Testis (tissue), 5 donors: ENCODE measurements at places on chromosomes 2 and 18. TPM values are rescaled to one million over a fixed set of nuclear protein-coding genes. Genes with fewer than 3 reads are reported as not detected.

GRCh38 chr18:35876243-35876642 lies 96.2 kb upstream of the RMP24 start:
- DNase-seq = no peak

DNA sequence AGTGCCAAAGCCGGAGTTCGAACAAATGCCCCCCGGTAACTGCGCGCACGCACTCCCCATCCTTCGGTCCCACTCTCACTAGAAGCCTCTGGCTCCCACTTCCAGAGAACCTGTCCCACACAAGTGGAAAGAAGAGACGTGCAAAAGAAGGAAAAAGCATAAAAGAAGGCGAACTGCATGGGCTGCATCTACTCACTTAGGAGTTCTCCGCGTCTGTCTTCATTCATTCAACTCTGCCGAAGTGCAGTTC lies 312 bp downstream of the NR4A2 start:
- no peak for DNase-seq

CTDSP1 gene
- total RNA-seq = 60.7 TPM

GRCh38 chr2:42558827-42559226 lies 9.6 kb upstream of the MTA3 start:
- no peak for DNase-seq

GRCh38 chr2:177015356-177015923 lies 197.2 kb upstream of the HNRNPA3 start:
- no peak for DNase-seq

DNA sequence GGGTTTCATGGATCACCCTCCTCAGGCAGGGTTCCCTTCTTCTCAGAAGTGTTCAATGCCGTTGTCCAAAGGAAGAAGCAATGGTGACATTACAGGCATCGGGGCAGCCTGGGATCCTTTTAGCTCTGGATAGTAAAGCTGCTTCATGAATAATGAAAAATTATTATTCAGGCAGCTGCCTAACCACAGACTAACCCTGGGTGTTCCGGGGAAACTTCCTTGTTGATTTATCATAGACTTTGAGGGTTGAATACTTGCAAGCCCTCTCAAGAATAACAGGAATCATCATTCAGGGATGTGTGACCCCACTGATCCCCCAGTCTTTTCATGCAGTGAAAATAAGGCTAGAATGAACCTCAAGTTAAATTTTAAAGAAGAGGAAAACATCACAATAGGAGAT lies 419.4 kb downstream of the MEIS1 start:
- no peak for DNase-seq

DNA sequence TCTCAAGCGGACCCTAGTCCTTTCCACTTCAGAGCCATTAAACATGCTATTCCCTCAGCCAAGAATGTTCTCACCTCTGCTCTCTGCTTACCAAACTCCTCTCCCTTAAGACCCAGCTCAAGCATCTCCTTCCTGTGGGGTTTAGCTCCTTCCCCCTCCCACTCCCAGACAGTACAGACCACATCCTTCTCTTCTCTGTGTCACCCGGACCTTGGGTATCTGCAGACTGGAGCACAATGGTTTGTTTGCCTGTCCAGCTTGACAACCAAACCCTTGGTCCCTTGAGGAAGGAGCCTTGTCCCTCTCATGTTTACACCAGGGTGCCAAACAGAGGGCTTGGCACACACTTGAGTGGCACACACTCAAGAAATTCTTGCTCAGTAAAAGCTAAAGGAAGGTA lies 4.1 kb upstream of the CD8A start:
- DNase-seq = no peak

RAB27B gene
- total RNA-seq = 0.93 TPM

KIF3C gene
- 8.7 TPM for total RNA-seq

- DNase-seq = no peak
These were observed 172.9 kb upstream of the MYT1L start for GRCh38 chr2:2503864-2504418.

- DNase-seq = no peak
These were observed 235.9 kb downstream of the GULP1 start for GRCh38 chr2:188527581-188527993.

RUFY4 gene
- total RNA-seq = 0.39 TPM

CCDC195 gene
- total RNA-seq = not detected

FOXI3 gene
- total RNA-seq = 3.2 TPM

- DNase-seq = no peak
These were observed 444.5 kb downstream of the CMPK2 start for GRCh38 chr2:6421138-6421730.

SIX3 gene
- 0.47 TPM for total RNA-seq

GKN2 gene
- total RNA-seq = not detected

ZNF521 gene
- total RNA-seq = 46.9 TPM

DNA sequence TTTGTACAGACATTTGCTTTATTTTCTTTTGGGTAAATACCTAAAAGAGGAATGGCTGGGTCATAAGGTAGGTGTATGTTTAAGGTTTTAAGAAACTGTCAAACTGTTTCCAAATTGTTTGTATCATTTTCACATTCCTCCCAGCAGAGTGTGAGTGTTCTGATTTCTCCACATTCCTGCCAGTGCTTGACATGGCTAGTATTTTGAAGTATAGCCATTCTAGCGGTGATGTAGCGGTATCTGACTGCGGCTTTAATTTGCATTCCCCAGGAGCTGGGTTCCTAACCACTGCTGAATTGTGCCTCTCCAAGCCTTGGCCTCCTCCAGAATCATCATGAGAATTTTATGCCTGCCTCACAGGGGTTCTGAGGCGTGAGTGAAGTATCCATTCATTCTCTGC lies 61.8 kb upstream of the ARL4C start:
- DNase-seq = no peak

PAIP2B gene
- total RNA-seq = 3.9 TPM

DNA sequence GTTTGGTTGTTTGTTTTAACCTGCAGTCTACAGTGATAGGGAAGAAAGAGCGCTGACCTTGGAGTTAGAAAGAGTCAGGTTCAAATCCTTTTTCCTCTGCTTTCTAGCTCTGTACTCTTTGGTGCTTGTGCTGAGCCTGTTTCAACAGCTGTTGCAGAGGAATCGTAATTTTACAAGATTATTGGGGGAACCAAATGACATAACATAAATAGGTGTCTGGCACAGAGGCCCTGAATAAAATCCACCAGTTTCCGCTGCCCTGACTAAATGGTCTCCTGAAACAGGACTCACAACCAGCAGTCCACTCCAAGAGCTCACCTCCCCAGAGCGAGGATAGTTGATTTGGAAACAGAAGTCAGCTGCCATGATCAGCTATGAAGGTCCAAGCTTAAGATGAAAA lies 125.0 kb upstream of the CDC42EP3 start:
- DNase-seq = no peak

DNA sequence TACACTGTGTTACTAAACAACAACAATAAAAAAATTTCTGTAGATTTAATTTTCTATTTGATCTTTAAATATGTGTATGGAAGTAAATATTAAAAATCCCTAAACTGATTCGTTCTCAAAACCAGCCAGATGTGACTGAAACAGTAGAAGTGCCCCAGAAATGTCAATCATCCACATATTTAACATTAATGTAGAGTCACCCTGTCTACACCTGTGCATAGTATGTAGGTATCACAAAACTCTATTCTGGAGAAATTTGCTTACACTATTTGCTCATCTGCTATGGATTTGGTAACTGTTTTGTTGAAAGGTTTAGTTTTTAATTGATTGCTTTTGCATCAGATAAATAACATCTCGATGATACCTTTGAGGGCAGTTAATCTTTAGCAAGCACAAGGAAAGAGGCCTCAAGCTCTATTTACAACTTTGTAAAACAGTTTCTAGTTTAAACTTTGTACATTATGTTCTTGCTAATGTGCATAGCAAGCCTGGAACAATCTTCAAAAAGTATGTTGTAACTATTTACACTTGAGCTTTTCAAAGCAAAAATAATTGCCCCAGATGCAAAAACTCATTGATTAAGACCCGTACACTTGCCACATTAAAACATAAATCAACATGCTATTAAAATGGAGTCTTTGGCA lies 76.8 kb downstream of the PPP1R1C start:
- DNase-seq = no peak

DNA sequence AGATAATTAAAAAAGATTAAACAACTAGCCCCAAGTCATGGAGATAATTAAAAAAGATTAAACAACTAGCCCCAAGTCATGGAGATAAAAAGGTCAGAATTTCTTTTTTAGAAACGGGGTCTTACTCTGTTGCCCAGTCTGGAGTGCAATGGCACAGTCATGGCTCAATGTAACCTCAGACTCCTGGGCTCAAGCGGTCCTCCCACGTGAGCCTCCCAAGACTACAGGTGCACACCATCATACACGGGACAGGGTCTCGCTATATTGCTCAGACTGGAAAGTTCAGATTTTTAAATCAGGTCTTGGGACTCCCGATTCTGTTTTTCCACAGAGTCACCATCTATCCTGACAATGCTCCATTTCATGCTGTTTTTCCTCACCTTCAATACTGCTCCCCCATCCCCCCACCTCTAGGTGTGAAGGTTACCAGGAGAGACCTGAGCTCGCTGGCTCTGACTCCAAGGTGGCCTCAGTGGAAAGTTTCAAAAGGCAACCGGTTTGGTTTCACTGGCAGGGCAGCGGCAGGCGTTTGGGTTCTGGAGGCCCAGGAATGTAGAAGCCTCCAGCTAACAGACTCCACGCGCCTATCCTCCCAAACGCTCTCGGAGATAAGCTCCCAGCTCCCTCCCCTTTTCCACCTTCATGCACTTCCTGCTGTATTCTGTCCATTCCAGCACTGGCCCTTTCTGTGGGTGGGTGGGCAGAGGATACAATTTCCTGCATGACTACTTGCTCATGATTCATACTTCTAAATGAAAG lies 2.9 kb upstream of the SEMA4C start:
- DNase-seq = no peak

DNA sequence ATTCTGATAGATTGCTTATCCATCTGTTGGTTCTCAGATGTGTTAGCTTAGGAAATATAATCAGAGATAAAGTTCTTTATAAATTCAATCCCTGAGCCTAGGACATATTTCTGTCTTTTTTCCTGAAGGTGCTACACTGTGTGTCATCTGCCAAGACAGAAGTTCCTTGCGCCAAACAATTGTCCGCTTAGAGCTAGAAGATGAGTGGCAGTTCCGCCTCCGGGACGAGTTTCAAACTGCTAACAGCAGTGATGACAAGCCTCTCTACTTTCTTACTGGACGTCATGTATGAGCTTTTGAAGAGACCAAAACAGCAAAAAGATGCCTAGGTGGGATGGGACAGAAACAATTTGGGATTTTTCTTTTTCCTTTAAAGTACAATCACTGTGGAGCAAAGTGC lies 78.0 kb downstream of the ESCO1 start:
- DNase-seq = no peak

C2orf80 gene
- not detected for total RNA-seq

GRCh38 chr18:22844190-22844589 lies 88.9 kb upstream of the RBBP8 start:
- no peak for DNase-seq

DPYSL5 gene
- total RNA-seq = 2.8 TPM

ANKRD23 gene
- 5.3 TPM for total RNA-seq

TRIM43 gene
- total RNA-seq = 1.4 TPM

DNA sequence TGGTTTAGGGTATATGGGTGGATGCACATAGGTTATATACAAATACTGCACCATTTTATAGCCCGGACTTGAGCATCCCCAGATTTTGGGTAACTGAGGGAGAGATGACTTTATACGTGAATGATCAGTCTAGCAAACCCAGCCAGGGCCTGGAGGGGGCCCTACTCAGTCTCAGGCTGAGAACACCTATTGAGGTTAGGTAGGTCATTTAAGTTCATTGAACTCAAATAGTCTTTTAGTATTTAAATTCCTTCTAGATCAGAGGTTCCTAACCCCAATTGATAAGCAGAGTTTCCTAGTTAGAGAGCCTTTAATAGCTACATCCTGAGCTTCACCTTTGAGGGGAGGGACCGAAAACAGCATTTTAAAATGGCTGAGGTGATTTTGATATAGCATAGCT lies 487.0 kb downstream of the DCC start:
- no peak for DNase-seq

- no peak for DNase-seq
These were observed 182.3 kb downstream of the MYT1L start for GRCh38 chr2:2148776-2149175.

DNA sequence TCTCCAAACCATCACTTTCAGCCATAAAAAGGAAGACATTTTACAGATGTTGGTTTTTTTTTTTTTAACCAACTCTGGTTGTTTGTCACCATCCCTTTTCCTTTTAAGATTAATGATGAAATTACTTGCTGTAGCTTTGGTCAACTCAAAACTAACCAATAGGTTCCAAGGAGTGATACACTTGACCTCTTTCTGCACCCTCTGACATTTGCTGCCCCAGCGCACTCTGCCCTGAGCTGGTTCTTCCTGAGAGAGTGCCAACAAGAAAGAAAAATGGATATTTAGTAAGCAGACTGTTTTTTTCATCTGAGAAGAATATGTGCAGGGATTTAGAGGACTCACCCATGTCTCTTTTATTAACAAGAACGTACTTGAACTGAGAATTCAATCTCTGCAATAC lies 520.0 kb downstream of the TXNL1 start:
- no peak for DNase-seq

KYNU gene
- total RNA-seq = 4.5 TPM

DNA sequence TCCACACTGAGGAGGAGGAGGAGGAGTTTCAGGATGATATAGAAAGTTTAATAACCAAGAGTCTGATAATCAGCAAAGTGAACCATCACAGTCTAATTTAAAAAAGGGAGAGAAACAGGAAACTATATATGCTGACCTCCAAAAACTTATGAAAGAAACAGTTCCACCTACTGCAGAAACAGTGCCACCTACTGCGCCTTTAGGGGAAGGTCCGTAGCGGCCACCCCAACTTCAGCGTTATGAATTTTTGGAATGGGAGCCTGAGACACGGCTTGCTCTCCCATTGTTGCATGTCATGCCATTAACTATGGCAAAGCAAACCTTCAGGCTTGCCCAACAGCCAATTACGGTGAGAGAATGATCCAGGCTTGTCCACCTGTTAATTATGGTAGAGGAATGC lies 1719.2 kb upstream of the LRRTM1 start:
- no peak for DNase-seq

DNA sequence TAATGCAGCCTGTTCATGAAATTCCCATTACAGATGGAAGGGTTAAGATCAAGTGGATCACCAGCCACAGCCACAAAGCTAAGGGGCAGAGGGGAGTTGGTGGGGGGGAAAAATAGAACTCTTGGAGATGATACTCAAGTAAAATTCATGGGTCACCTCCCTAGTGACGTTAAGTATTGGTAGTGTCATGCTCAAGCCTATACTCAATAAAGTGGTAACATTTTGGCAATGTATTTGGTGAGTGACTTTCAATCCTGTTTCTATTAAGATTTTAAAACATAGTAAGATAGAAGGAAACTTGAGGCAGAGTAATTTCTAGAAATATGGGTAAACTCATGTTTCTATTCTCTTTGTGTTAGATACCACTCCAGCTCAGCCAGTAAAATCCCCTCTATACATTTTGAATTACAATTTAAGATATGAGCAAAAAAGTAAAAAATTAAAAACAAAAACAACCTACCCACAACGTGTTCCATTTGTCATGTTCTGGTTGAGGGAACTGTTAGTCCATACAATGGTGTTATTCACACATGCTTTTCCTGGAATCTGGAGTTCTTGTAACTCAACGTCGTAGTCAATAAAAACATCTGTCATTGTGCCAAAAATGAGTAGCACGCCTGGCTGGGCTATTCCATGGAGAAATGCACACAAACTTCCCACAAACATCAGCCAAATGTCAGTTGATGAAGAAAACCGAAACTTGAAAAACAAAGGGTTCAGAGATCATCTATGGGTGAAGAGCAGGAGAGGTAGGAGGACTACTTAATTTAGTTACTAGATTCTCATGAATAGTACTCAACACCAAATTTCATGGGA lies 18.1 kb downstream of the ABCB11 start:
- no peak for DNase-seq

- no peak for DNase-seq
These were observed 92.3 kb downstream of the CCBE1 start for GRCh38 chr18:59604877-59605276.

GRCh38 chr2:184923751-184924150 lies 325.4 kb downstream of the ZNF804A start:
- no peak for DNase-seq
